Stimulated activated CD4-positive, alpha-beta T cell treated with anti-CD3 and anti-CD28 coated beads, TNF-alpha, amount 100 ng/mL, for 1 hour (primary cell): ENCODE measurements at places on chromosomes 1 and 21.

DNA sequence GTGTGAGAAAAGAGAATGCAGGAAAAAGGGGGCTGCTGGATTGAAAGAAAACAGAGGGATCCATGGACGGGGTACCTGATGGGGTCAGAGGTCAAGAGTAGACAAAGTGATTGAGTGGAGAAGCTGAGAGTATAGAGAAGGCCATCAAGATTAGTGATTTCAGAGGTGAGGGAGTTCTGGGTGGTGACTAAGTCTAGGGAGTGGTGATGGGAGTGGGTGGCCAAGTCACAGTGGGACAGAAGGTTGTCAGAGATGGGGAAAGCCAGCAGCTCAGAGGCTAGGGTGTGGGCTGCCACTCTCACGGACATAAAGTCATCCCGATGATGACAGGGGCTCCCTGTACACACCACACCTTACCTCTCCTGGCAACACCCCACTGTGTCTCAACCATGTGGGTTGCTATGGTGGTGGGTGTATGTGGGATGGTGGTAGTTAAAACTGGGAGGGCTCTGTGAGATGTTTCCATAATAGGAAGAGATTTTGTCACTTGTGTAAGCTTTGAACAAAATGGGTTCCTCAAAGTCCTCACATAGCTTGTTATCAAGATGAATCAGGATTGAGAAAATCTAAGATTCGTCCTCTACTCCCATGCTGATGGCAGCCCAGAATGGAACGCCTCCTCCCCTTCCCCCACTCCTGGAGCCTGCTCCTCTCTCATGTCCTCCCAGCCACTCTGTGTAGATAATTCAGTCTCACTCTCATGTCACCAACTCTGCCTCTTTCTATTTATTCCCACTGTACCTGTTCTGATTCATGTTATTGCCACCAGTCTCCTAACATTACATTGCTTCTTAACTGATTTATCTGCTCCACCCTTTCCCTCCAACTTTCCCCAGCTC lies 20.3 kb upstream of the CSF1 start:
- no peak for DNase-seq

GRCh38 chr1:235835226-235835625 lies 31.5 kb downstream of the LYST start:
- DNase-seq: no peak

DNA sequence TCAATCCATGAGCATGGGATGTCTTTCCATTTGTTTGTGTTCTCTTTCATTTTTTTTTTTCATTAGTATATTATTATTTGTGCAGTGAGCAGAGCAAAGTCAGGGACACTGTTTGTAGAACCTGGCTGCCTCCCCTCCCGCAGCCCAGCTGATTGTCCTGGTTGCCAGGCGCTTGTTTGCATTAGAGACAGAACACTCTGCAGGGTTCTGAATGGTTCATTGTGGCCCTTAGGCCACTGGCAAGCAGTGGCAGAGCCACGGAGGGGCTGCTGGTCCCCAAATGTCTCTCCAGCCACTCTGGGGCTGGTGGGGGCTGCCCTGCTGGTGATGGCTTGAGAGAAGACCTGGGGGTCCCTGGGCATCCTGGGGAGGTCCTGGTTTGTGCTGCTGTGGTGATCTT lies 29.0 kb downstream of the ETS2 start:
- DNase-seq: no peak

DNA sequence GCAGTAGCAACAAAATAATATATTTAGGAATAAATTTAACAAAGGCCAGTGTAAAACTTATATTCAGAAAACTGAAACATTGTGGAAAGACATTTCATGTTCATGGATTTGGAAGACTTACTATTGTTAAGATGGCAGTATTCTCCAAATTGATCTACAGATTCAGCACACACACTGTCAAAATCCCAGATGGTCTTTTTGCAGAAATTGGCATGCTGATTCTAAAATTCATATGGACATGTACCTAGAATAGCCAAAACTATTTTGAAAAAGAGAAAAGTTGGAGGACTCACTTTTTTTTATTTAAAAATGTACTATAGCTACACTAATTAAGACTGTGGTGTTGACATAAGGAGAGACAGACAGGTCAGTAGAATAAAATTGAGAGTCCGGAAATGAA lies 32.0 kb upstream of the SH3D21 start:
- no peak for DNase-seq

- no peak for DNase-seq
Measured at GRCh38 chr1:161084597-161084988, 4.8 kb downstream of the NECTIN4 start.

DNA sequence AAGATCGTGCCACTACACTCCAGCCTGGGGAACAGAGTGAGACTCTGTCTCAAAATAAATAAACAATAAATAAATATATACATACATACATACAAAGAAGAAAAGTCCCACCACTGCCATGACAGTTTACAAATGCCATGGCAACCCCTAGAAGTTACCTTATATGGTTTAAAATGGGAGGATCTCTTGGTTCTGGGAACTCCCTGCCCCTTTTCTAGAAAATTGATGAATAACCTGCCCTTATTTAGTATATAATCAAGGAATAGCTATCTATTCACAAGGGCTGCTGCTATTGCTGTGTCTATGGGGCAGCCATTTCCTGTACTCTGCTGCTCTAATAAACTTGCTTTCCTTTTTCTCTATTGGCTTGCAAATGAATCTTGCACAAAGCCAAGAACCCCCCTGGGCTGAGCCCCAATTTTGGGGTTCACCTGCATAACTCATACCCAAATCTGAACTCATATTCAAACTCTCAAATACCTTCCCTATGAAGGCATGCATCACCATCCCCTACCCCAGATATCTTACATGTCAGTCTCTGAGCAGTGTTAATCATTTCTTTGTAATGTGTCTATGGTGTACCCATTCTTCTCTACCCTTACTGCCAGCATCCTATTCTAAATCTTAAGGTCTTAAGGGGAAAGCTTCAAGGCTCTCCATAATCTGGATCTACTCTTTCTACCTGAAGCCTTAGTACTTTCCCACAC lies 9.0 kb downstream of the GON4L start:
- DNase-seq: no peak
